Mononuclear cell (primary cell): ENCODE measurements at places on chromosomes 2 and 18. TPM values are rescaled to one million over a fixed set of nuclear protein-coding genes. Genes with fewer than 3 reads are reported as not detected.

UPP2 gene
- total RNA-seq: not detected

NAT8 gene
- not detected for total RNA-seq

HJURP gene
- 0.31 TPM for total RNA-seq

DPYSL5 gene
- not detected for total RNA-seq

DSG4 gene
- total RNA-seq: not detected

SCN9A gene
- total RNA-seq: 0.63 TPM

LCLAT1 gene
- total RNA-seq: 14.6 TPM

CLHC1 gene
- 4.9 TPM for total RNA-seq

CREG2 gene
- not detected for total RNA-seq

SERPINB2 gene
- 143 TPM for total RNA-seq

IL36G gene
- not detected for total RNA-seq

CHRNA1 gene
- 0.21 TPM for total RNA-seq
